Esophagus muscularis mucosa (tissue), 4 donors: ENCODE measurements at places on chromosomes 7 and 10.

- no peak overlapping the region for H3K27ac ChIP-seq
- no peak overlapping the region for H3K4me3 ChIP-seq
- H3K27me3 ChIP-seq: peaks cover 30% of the 10 kb centered on the region
Observed at GRCh38 chr10:123642293-123642692, 23.9 kb upstream of the GPR26 start.

DNA sequence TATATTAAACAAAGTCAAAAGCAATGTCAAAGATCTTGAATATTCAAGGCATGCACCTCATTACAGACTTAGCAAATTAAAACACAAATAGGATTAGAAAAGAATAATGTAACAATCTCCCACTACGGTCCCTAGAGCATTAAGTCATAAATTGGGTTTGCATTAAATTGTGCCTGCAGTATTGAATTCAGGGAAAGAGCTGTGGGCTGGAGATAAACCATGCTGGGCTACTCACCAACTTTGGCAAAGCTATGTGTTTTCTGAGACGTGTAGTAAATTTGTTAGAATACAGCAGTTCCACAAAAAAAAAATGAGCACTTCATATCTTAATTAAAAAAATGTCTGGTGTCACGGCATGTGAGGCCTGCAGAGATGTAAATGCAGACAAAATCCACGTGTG, 241.6 kb downstream of the SNX10 start:
- H3K27me3 ChIP-seq: peaks cover 56% of the 10 kb centered on the region
- no peaks in the 10 kb centered on the region for H3K36me3 ChIP-seq
- H3K4me1 ChIP-seq: no peaks in the 10 kb centered on the region

- no peaks in the 10 kb centered on the region for H3K4me1 ChIP-seq
- no peaks in the 10 kb centered on the region for H3K36me3 ChIP-seq
- no peak for DNase-seq
- H3K27me3 ChIP-seq: peaks cover 8% of the 10 kb centered on the region
- H3K27ac ChIP-seq: no peak within 1 kb of the TSS
- no peak within 1 kb of the TSS for H3K4me3 ChIP-seq
Observed at GRCh38 chr10:72954596-72955554, at the start of gene PLA2G12B. PLA2G12B (minus strand) TSS chr10:72954806; CDS start chr10:72954685, 121 bp downstream.

GRCh38 chr7:75738975-75739795, 444 bp upstream of the HIP1 start:
- peaks cover 37% of the 10 kb centered on the region for H3K4me1 ChIP-seq
- peak overlapping the region; percentile 92 for H3K27ac ChIP-seq
- DNase-seq: peak; percentile 99
- H3K36me3 ChIP-seq: no peaks in the 10 kb centered on the region
- H3K4me3 ChIP-seq: peak overlapping the region; percentile 100
- no peaks in the 10 kb centered on the region for H3K27me3 ChIP-seq

GRCh38 chr7:81676813-81677212, 93.0 kb downstream of the HGF start:
- H3K36me3 ChIP-seq: no peaks in the 10 kb centered on the region
- no peak overlapping the region for H3K4me3 ChIP-seq
- no peaks in the 10 kb centered on the region for H3K27me3 ChIP-seq
- no peak overlapping the region for H3K27ac ChIP-seq
- peaks cover 7% of the 10 kb centered on the region for H3K4me1 ChIP-seq
- no peak for DNase-seq

- no peaks in the 10 kb centered on the region for H3K36me3 ChIP-seq
- H3K4me3 ChIP-seq: peak overlapping the region; percentile 26
- H3K4me1 ChIP-seq: peaks cover 62% of the 10 kb centered on the region
- H3K27ac ChIP-seq: peak overlapping the region; percentile 48
- DNase-seq: no peak
- H3K27me3 ChIP-seq: no peaks in the 10 kb centered on the region
Observed at GRCh38 chr10:113491967-113492565, 60.8 kb upstream of the HABP2 start.
